ENCODE measurements at places on chromosomes 6 and 20. TPM values are rescaled to one million over a fixed set of nuclear protein-coding genes. Genes with fewer than 3 reads are reported as not detected.

GRCh38 chr20:17281478-17281877 lies 54.6 kb downstream of the PCSK2 start:
- peak; percentile 53 for DNase-seq

- DNase-seq: no peak
These were observed 30.0 kb downstream of the SLC22A3 start for GRCh38 chr6:160378218-160378617.

DNA sequence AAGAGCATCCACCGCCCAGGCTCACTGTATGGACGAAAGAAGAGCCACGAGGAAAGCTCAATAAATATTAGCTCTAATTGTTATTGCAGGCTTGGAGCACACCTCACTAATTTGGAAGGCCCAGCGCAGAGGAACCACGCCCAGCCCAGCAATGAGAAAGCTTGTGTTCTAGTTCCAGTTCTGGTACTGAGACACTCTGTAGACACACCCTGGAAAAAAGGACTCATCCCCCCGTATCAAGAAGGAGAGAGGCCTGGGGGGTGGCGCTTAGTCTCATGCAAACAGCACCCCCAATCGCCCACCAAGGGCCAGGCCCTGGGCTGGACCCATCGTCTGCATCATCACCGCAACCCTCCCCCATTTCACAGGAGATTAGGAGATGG lies 156.9 kb downstream of the BMP7 start:
- DNase-seq: no peak

Gene FBXO9
- 76.5 TPM for total RNA-seq

DNA sequence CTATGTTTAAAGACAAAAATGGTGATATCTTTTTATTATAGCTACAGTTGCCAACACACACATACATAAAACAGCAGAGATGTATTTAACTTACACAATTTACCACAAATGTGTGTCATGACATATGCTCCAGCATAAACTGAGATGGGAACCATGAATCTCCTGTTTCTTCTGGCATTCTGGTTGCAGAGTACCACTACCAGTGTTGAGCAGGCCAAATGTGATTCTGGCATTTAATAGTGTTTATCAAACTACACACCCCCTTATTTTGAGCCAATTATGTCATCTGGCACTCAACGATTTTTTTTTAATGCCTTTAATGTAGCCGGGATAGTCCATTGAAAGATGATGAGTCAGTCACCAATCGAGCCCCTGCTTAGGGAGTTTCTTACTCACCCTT lies 59.0 kb upstream of the TPD52L1 start:
- DNase-seq: no peak

DNA sequence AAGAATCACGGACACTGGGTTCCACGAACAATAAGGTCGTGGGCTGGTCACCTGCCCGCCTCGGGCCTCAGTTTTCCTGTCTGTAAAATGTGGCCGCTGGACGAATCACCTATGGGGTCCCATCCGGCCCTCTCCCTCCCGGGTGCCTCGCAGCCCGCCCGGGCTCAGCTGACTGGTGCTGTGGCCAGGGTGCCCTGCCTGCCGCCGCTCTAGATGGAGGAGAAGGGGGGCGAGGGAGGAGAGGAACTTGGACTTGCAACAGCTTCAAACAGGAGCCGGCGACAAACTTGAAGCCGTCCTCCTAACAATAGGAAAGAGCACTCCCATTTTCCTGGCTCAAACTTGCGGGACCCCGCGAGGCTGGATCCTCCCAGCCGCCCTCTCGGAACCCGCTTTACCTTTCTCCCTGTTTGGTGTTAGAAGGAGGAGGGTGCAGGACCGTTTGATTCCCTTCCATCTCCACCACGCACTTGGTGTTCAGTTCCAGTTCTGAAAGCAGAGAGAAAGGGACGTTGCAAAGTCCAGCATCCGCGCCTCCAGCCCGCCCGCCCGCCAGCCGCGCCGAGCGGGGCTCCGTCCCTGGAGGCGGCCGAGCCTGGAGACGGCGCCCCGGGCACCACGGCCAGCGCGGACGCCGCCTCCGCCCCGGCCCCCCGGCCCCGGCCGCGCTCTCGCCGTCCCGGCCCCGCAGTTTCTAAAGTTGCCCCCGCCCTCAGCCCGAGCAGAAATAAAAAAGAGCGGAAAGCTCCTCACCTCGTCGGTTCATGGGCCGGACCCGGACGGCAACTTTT lies 584 bp downstream of the KIF13A start:
- peak; percentile 78 for DNase-seq

GRCh38 chr20:51023617-51024155 lies 779 bp upstream of the KCNG1 start:
- no peak for DNase-seq

Gene ELOVL2
- total RNA-seq: 0.27 TPM

Gene GJA10
- total RNA-seq: not detected

GRCh38 chr6:26487466-26487865 lies 12.6 kb upstream of the BTN1A1 start:
- no peak for DNase-seq

Gene CRISP3
- total RNA-seq: not detected

DNA sequence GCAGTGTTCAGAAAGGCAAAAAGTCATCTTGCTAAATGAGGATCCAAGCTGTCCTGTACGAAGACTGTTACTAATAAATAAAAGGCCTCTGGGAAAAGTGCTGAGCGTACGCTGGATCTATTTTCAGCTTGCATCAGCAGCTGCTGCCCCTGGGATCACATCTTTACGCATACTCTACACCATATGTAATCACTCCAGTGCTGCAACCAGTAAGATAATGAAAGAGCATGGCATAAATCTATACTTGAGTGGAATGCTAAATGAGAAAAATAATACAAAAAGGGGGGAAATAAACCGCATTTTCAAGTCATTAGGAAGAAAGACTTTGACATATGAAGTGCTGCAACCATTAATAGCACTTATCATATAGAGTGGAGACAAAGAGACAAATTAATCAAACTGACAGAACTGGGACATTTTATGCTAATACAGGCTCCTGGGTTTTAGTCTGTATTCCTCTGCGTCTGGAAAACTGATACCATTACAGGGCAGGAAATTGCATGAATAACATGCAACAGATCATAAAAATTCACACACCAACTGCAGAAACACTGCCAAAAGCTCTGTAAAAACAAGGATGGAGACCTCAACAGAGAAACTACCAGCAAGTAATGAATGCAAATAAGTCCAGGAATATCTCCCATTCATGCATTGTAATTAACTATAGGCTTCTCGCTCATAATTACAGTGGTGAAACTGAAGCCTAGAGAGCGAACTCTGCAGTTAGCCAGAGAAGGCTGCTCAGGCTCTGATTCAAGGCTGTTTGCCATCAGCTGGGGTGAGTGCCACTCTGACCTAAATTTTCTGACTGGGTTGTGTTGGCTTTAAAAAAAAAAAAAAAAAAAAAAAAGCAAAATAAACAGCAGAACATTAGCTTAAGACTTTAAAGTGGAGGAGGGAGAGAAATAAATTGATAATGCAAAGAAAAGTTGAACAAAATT lies 83.8 kb downstream of the GJA10 start:
- DNase-seq: no peak

Gene MCCD1
- not detected for total RNA-seq

Gene HLA-DPB1
- total RNA-seq: 42.1 TPM

- no peak for DNase-seq
These were observed 51.3 kb upstream of the FOXC1 start for GRCh38 chr6:1558388-1558787.

- DNase-seq: no peak
These were observed 173.1 kb downstream of the HS3ST5 start for GRCh38 chr6:114169763-114170162.

Gene MAK
- total RNA-seq: not detected

Gene KPNA5
- 24.7 TPM for total RNA-seq

DNA sequence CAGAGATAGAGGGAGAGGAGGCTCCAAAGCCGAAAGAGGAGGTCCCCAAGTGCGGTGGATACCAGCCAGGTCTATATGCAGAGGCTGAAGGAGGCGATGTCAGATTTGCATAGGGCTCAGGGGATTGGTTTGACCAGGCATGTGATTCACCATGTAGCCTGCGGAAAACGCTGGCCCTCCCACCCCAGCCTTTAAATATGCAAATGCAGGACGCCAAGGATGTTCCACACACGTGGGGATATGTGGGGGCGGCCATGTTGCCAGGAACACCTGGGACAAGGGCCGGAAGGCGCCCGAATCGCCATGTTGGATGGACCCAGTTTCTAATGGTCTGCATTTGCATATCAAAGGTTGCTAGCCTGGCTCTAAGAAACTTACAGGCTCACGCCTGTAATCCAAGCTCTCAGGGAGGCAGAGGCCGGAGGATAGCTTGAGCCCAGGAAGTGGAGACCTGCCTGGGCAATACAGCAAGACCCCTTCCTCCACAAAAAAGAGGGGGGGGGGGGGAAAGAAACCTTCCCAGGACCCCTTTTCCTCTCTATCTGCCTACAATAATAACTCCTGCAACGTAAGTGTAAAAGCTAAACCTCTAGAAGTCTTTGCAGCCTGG lies 110.5 kb downstream of the TULP4 start:
- DNase-seq: no peak

- DNase-seq: no peak
These were observed 42.5 kb downstream of the HLA-G start for GRCh38 chr6:29870104-29870503.

GRCh38 chr6:70982747-70983146 lies 25.9 kb upstream of the B3GAT2 start:
- no peak for DNase-seq

Gene TRIM40
- total RNA-seq: not detected

DNA sequence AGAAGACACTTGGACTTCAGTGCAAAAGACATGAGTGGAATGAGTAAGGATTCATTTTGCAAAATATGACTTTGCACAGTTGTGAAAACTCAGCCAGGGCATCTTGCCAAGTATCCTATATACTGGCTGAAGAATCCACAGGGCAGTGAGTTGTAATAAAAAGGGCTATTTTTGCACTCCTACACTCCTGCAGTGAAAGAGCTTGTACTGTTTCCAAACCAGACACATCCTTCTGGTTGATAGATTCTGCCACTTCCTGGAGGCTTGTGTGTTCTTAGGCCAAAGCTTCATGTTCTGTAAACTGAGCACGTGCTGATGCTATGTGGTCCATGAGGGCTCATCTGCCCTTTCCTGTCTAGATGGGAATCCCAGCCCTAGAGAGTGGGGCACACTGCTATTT lies 34.9 kb downstream of the GMPR start:
- DNase-seq: no peak

GRCh38 chr20:59170406-59171349 lies 7.1 kb downstream of the ZNF831 start:
- no peak for DNase-seq

GRCh38 chr20:56715309-56715708 lies 86.2 kb downstream of the TFAP2C start:
- no peak for DNase-seq

DNA sequence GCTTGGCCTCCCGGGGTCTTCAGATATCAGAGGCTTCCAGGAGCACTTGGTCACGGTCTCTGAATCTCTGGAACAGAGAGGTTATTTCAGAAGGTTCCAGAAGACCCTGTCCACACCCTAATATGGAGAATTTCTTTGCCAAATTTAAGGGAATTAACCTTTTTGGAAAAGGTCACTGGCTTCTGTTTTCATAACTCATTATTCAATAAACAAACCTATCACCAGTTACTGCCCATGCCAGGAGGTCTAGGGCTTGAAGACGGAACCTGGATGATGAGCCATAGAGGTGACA lies 507 bp upstream of the CST4 start:
- no peak for DNase-seq

Gene TRPC4AP
- 73.4 TPM for total RNA-seq

Gene ARFGEF3
- total RNA-seq: 2.4 TPM

DNA sequence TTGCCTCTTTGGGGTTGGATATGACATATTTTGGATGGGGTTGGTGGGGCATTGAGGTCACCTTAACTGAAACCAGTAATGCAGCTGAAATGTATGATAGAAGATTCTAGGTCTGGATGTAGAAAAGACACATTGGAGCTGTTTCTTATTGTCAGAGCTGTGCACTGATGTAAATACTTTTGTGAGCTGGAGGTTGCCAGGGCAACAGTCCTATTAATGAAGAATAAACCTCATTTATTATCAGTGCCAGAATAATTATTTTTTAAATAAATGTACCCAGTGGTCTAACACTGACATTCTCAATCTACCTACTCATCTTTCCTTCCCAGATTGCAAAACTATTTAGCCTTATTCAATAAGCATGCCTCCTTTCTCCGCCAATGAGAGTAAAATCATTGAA lies 57.0 kb downstream of the CAP2 start:
- no peak for DNase-seq

DNA sequence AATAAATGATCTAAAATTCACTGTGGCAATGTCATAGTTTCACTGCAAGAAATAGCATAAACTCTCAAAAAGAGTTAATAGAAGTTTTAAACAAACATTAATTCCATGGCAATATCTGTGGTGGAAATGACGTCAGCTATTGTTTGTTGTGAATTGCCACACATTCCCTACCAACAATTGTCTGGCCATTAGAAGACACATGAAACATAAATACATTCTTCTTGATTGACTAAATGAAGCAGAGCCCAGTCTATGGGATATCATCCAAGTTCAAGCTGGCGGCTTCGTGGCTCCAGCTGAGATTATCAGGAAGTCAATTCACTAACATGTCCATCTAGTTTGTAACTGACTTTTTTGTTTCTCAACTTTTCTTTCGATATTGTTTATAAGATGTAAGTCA lies 369.0 kb downstream of the ARHGAP18 start:
- DNase-seq: no peak

Gene MYMX
- not detected for total RNA-seq

GRCh38 chr6:168105813-168106632 lies 27.0 kb upstream of the FRMD1 start:
- no peak for DNase-seq
